ENCODE measurements at places on chromosomes 7 and 10. TPM values are rescaled to one million over a fixed set of nuclear protein-coding genes. Genes with fewer than 3 reads are reported as not detected.

DNA sequence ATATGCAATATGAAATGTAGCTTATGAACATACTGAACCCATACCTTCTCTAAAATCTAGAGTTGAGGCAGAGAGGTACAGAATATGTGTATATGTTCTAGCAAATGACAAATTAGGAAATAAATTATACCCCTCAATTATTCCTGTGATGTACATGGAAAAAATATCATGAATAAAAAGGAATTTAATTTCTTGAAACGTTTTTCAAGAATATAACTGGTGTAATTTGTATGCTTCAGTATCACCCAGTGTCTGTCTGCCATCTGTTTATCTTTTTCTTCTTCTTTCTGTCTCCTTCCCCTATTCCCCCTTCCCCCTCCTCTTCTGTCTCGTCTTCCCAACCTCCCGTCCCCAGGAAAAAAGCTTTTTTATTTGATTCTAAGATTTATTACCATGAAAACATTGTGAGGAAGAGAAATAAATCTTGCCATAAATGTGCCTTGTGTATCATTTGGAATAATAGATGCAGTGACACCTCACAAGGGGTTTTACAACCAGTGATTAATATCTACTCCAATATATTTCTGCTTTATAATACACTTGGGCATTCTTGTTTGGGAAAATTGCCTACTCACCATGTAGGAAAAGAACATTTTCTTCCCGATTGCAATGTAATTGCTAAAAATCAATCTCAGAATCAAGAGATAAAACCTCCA lies 12.2 kb downstream of the LANCL2 start:
- no peaks in the 10 kb centered on the region for H3K4me1 ChIP-seq
- no peak for DNase-seq
- H3K27ac ChIP-seq, result no peak overlapping the region
- peaks cover 3% of the 10 kb centered on the region for H3K27me3 ChIP-seq
- H3K4me3 ChIP-seq, result no peak overlapping the region

DNA sequence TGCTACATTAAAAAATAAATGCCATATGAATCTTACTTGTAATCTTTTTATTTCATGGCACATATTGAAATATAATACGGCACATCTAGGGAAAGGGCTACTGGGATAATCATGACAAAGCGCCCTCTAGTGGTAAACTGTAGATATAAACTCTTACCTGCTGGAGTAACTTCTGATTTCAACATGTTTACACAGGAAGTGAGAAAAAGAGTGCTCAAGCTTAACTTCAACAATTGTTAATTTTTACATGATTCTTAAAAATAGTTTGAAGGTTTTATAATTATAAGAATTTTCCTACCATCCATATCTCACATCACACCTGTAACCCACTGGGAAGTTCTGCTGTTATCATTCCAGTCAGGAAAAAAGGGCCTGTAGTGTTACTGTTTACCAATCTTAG lies 2.0 kb upstream of the HEPACAM2 start:
- H3K4me1 ChIP-seq, result no peaks in the 10 kb centered on the region
- H3K27me3 ChIP-seq, result no peaks in the 10 kb centered on the region
- DNase-seq, result peak; percentile 12
- no peak overlapping the region for H3K27ac ChIP-seq

The WNT8B gene
- not detected for total RNA-seq

GRCh38 chr10:5591336-5591824 lies 66.6 kb downstream of the CALML3 start:
- peaks cover 80% of the 10 kb centered on the region for H3K4me1 ChIP-seq
- no peak overlapping the region for H3K4me3 ChIP-seq
- H3K27me3 ChIP-seq, result peaks cover 18% of the 10 kb centered on the region
- DNase-seq, result no peak
- H3K27ac ChIP-seq, result no peak overlapping the region

DNA sequence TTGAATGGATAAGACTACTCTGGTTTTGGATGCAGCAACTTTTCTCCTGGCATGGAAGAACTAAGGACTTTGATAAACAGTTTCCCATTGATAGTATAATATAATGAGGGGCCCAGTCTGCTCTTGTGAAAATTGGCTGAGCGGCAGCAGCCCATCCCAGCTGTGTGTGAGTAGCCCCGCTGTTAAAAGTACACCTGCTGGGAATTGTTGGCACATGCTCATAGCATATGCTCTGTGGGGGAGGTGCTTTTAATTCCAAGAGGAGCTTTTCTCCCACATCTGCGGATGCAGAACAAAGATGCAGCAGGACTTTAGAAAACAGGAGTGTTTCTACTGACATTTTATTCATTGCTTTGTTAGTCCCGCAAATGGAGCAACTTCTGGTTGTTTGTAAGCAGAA lies 19.0 kb downstream of the SRI start:
- H3K4me3 ChIP-seq, result no peak overlapping the region
- peaks cover 11% of the 10 kb centered on the region for H3K4me1 ChIP-seq
- DNase-seq, result no peak
- no peak overlapping the region for H3K27ac ChIP-seq
- peaks cover 19% of the 10 kb centered on the region for H3K36me3 ChIP-seq
- no peaks in the 10 kb centered on the region for H3K27me3 ChIP-seq

GRCh38 chr10:125144693-125145623 lies 15.4 kb downstream of the CTBP2 start:
- H3K27me3 ChIP-seq, result peaks cover 5% of the 10 kb centered on the region
- peak; percentile 53 for DNase-seq
- H3K36me3 ChIP-seq, result peaks cover 29% of the 10 kb centered on the region
- peaks cover 36% of the 10 kb centered on the region for H3K4me1 ChIP-seq
- no peak overlapping the region for H3K27ac ChIP-seq

The HOXA11 gene
- not detected for total RNA-seq

DNA sequence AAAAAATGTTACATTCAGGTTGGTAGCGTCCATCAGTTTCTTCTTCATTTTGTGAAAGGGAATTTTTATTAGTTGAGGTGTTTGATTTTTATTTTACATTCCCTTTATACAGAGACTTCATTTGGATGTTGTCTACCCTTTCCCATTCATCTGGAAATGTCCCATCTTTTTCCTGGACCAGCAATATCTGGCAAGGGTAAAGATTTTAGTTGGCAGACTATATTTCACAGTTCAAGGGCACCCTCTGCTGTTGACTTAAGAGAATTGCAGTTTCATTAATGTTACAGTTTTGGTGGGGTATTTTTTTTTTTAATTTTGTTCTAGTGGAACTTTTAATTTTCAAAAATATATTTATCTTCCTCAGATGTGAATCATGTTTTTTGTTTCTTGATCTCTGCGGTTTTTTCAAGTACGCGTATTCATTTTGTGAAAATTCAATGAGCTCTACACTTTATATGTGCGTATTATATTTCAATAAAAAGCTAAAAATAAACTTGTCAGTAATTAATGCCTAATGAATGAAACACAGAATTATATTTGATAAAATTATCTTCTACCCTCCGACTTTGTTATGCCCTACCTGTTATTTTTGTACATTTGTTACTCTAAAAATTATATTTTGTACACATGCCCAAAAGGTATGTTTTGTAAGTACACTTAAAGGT lies 97.9 kb upstream of the KLF14 start:
- no peak overlapping the region for H3K27ac ChIP-seq
- H3K27me3 ChIP-seq, result peaks cover 3% of the 10 kb centered on the region
- H3K4me3 ChIP-seq, result no peak overlapping the region
- H3K36me3 ChIP-seq, result no peaks in the 10 kb centered on the region

- no peak for DNase-seq
- H3K36me3 ChIP-seq, result no peaks in the 10 kb centered on the region
- no peak overlapping the region for H3K4me3 ChIP-seq
- H3K27me3 ChIP-seq, result peaks cover 1% of the 10 kb centered on the region
- peaks cover 2% of the 10 kb centered on the region for H3K4me1 ChIP-seq
Measured at GRCh38 chr7:127290801-127291361, 38.1 kb upstream of the GRM8 start.

DNA sequence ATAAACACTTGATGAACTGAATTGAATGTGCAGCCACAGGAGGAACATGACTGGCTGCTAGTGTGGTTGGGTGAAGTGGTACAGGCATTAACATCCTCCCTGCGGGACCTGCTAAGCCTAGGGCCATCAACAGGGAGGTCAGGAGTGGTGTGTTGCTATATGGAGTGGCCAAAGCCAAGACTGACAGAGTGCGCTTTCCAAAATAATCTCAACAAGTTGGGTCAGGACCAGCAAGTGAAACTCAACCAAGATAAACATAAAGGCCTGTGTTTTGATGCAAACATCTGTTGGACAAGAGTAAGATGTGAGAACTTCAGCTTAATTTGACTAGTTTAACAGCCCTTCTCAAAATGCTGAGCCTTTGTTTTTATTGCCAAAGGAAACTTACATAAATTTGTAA lies 97.7 kb downstream of the WDFY4 start:
- H3K27ac ChIP-seq, result no peak overlapping the region
- H3K4me1 ChIP-seq, result no peaks in the 10 kb centered on the region
- H3K4me3 ChIP-seq, result no peak overlapping the region
- H3K36me3 ChIP-seq, result no peaks in the 10 kb centered on the region
- H3K27me3 ChIP-seq, result peaks cover 3% of the 10 kb centered on the region

The CFAP58 gene
- total RNA-seq, result 0.28 TPM

The ASB10 gene
- total RNA-seq, result not detected

The ACTL6B gene
- not detected for total RNA-seq

- H3K27me3 ChIP-seq, result peaks cover 5% of the 10 kb centered on the region
- DNase-seq, result no peak
- no peak overlapping the region for H3K27ac ChIP-seq
- H3K4me3 ChIP-seq, result no peak overlapping the region
Measured at GRCh38 chr7:2893411-2893861, 49.3 kb upstream of the GNA12 start.

GRCh38 chr7:132988117-132988516 lies 93.8 kb downstream of the CHCHD3 start:
- H3K4me1 ChIP-seq, result peaks cover 11% of the 10 kb centered on the region
- DNase-seq, result no peak
- peaks cover under 1% of the 10 kb centered on the region for H3K27me3 ChIP-seq
- no peaks in the 10 kb centered on the region for H3K36me3 ChIP-seq
- H3K4me3 ChIP-seq, result no peak overlapping the region
- H3K27ac ChIP-seq, result no peak overlapping the region

DNA sequence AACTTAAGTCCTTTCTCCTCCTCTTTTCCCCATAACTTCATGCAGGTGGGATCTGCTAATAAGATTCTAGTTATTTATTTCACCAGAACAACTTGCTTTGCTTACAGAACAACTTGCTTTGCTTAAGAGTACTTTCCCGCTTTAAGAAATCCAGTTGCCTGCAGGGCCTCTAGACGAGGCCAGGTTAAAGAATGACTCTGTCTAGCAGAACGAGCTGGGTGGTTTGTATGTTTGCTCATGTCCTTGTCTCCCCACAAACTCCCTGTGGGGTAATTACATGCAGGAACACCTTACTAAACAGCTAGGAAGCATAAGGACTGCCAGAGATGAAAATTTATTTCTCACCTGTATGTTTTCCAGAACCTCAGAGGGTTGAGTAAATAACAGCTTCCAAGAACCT lies 8.8 kb upstream of the FZD8 start:
- H3K4me1 ChIP-seq, result no peaks in the 10 kb centered on the region
- no peak overlapping the region for H3K4me3 ChIP-seq
- peaks cover 2% of the 10 kb centered on the region for H3K27me3 ChIP-seq
- H3K36me3 ChIP-seq, result no peaks in the 10 kb centered on the region

The PWWP2B gene
- total RNA-seq, result 7.6 TPM

DNA sequence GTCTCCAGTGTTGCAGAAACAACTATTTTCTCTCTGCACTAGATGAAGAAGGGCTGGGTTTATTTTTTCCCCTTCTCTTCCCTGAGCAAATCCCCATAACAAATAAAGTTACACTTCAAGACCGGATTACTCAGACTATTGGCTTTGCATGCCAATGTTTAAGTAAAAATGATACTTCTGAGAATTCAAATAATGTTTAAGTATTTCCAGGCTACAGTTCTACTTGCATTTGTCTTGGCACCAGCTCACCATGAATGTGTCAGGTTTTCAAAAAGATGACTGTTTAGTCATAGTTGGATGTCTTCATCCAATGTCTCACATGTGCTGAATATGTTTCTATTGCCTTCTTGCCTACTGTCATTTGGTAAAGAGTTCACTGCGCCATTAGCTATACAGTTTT lies 912.6 kb downstream of the GATA3 start:
- no peak for DNase-seq
- H3K27ac ChIP-seq, result no peak overlapping the region
- no peaks in the 10 kb centered on the region for H3K36me3 ChIP-seq
- H3K4me1 ChIP-seq, result no peaks in the 10 kb centered on the region
- no peaks in the 10 kb centered on the region for H3K27me3 ChIP-seq
- no peak overlapping the region for H3K4me3 ChIP-seq

DNA sequence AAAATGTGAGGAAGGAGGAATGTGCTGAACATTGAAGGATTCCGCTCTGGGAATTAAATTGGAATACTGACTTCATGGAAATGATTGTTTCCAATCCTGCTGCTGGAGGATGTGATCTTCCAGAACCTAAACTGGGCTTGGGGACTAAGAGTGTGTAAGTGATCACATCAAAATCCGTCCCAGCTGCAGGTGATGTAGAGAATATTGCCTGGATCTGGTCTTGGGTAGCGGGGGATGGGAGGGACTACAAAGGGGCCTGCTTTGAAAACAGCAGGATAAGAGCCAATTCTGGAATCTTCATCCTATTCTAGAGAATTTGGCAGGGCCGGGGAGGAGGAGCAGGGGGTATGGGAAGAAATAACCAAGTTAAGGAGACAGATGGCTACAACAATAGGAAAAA lies 552.2 kb upstream of the FZD8 start:
- no peak overlapping the region for H3K27ac ChIP-seq
- H3K36me3 ChIP-seq, result no peaks in the 10 kb centered on the region
- H3K4me3 ChIP-seq, result no peak overlapping the region
- H3K27me3 ChIP-seq, result peaks cover 1% of the 10 kb centered on the region
- H3K4me1 ChIP-seq, result no peaks in the 10 kb centered on the region
- DNase-seq, result no peak

- no peak overlapping the region for H3K4me3 ChIP-seq
- H3K4me1 ChIP-seq, result no peaks in the 10 kb centered on the region
Measured at GRCh38 chr7:13946181-13946580, 43.3 kb downstream of the ETV1 start.

DNA sequence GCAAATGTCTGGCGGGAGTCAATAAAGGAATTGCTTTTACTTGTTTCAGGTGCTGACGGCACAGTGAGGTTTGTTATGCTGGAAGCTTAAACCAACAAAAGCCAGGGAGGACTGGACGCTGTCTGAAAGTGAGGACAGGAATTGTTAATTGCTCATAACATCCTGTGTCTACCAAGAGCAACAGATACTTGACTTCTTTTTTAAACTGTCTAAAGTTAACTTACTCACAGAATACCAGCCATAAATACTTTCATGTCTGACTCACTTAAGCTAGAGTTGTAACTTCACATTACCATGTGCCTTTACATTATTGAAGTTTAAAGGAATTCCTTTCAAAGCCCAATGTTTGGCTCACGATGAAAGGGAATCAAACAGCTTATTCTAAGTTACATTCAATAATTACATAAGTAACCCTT lies 252.7 kb upstream of the SHH start:
- H3K27ac ChIP-seq, result no peak overlapping the region
- no peak for DNase-seq

The AKR1B15 gene
- not detected for total RNA-seq

DNA sequence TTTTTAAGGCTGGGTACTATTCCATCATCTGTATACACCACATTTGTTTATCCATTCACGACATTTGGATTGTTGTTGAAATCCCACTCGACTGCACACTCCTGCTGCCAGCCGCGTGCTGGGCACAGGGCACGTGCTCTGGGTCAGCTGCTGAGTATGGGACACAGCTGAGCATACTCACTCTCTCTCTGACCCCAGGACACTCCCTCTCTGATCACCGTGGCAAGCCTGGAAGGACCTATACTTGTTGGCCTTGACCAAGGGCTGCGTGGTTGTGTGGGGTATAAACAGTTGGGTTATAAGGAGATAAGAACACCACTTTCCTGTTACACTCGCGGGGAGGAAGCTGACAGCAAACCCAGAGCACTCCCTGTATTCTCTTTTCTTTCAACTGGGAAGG lies 153.0 kb upstream of the RHEB start:
- H3K27ac ChIP-seq, result no peak overlapping the region
- H3K4me1 ChIP-seq, result peaks cover 16% of the 10 kb centered on the region
- DNase-seq, result no peak
- H3K36me3 ChIP-seq, result peaks cover 6% of the 10 kb centered on the region

Data from endothelial cell (in vitro differentiated cells).